Activated effector memory CD4-positive, alpha-beta T cell treated with Interleukin-2 at 50 U/mL for 16 hours (primary cell): ENCODE measurements at places on chromosomes 4 and X.

DNA sequence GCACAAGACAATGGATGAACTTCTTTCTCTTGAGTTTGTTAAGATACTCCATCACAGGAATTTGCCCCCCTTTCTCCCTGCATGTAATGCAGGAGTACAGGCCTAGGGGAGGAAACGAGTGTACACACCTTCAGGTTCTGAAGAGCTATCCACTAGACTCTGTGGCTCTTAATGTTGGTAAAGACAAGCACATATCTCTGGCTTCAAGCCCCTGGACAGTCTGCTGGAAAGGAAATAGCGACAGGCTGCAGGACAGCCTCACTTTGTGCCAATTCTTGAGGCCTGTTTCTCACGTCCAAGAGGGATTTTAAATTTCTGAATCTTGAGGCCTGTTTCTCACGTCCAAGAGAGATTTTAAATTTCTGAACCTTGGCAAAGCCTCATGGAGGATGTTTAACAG lies 87.1 kb downstream of the RLIM start:
- no peak for DNase-seq

GRCh38 chr4:132313852-132314251 lies 835.2 kb upstream of the PCDH10 start:
- no peak for DNase-seq

DNA sequence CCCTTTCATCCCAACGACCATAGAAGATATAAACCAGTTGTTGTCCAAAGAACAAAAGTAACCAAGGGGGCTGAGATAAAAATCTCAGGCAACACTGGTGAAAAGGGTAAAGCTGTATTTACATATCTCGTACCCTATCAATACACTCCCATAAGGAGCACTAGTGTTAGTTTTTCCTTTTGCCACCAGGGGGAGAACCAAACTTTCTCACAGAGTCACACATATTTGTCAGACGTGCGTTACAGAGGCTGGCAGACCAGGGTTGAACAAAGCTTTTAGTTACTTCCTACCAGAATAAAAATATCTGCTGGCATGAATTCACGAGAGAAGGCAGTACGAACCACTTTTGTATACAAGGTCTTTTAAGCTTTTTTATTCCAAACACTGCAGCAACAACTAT lies 88.3 kb downstream of the AMELX start:
- DNase-seq = no peak

- DNase-seq = peak; percentile 25
These were observed 142.3 kb downstream of the INPP4B start for GRCh38 chr4:142703694-142704309.

- no peak for DNase-seq
These were observed 21.9 kb downstream of the L1CAM start for GRCh38 chrX:153864101-153864500.

- no peak for DNase-seq
These were observed 295.8 kb downstream of the GBA3 start for GRCh38 chr4:22988526-22988925.

- no peak for DNase-seq
These were observed 316.2 kb downstream of the ANKRD50 start for GRCh38 chr4:124396333-124396732.

GRCh38 chrX:34884817-34885216 lies 57.8 kb upstream of the FAM47B start:
- DNase-seq = no peak

GRCh38 chrX:41145920-41146608 lies 60.8 kb downstream of the USP9X start:
- DNase-seq = no peak
